AG10803 (cell line): ENCODE measurements at places on chromosomes 5 and 9.

DNA sequence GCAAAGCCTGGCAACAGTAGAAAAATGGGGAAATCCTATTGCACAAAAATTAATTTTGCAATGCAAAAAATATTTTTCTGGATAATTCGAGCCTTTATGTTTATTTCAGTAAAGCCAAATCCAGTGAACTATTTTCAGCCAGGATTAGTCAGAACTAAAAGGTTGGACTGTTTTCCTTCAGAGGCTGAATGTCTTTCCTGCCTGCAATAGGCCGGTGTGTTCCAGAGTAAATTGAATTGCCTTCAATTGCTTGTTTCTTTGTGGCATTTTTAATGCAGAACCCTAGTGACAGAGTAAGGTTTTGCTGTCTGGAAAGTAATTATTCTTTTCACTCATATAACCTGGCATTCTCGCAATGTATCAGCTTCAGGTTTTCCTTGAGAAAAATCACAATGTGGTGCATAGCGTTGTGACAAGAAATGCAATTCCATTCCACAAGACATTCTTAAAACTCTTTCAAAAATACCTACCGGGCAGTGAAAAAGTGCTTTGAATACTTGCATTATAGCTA lies 183.7 kb downstream of the GLIS3 start:
- peak; percentile 34 for DNase-seq

GRCh38 chr9:114503009-114503408 lies 2.3 kb downstream of the WHRN start:
- no peak for DNase-seq

DNA sequence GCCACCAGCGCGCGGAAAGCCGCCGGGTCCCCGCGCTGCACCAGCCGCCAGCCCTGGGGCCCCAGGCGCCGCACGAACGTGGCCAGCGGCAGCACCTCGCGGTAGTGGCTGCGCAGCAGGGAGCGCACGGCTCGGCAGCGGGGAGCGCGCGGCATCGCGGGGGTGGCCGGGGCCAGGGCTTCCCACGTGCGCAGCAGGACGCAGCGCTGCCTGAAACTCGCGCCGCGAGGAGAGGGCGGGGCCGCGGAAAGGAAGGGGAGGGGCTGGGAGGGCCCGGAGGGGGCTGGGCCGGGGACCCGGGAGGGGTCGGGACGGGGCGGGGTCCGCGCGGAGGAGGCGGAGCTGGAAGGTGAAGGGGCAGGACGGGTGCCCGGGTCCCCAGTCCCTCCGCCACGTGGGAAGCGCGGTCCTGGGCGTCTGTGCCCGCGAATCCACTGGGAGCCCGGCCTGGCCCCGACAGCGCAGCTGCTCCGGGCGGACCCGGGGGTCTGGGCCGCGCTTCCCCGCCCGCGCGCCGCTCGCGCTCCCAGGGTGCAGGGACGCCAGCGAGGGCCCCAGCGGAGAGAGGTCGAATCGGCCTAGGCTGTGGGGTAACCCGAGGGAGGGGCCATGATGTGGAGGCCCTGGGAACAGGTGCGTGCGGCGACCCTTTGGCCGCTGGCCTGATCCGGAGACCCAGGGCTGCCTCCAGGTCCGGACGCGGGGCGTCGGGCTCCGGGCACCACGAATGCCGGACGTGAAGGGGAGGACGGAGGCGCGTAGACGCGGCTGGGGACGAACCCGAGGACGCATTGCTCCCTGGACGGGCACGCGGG lies at the start of gene TERT:
TERT (minus strand) TSS at position 234 of the 815 bp plus-strand sequence; CDS start at position 155, 79 bp downstream.
- no peak for DNase-seq

- no peak for DNase-seq
These were observed 263.8 kb downstream of the SYK start for GRCh38 chr9:91065231-91066041.
